Activated gamma-delta T cell treated with anti-CD3 and anti-CD28 coated beads, Interleukin-2, amount 50 U/mL, for 16 hours (primary cell): ENCODE measurements at places on chromosomes 3 and 15.

DNA sequence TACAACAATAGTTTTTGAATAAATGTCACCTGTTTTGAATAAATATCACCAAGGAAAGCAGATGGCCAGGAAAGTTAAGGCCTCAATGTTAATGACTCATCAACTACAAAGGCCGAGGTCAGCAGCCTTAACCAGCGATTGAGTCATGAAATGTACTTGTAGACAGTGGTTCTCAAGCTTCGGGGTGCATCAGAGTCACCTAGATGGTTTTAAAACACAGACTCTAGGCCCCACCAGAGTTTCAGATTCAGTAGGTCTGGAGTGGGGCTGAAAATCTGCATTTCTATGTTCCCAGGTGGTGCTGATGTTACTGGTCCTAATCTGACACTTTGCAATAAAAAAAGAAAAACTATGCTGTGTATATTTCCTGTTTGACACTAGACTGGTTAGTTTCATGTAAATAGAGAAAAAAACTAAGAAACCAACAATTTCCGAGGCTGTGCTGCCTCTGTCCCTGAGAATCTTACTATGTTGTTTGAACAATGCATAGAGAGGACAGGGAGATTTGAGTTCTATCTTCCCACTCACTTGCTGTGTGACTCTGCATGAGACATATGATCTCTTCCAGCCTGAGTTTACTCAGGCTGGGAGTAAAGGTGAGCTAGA lies 9.8 kb downstream of the RAB27A start:
- peak; percentile 51 for DNase-seq

DNA sequence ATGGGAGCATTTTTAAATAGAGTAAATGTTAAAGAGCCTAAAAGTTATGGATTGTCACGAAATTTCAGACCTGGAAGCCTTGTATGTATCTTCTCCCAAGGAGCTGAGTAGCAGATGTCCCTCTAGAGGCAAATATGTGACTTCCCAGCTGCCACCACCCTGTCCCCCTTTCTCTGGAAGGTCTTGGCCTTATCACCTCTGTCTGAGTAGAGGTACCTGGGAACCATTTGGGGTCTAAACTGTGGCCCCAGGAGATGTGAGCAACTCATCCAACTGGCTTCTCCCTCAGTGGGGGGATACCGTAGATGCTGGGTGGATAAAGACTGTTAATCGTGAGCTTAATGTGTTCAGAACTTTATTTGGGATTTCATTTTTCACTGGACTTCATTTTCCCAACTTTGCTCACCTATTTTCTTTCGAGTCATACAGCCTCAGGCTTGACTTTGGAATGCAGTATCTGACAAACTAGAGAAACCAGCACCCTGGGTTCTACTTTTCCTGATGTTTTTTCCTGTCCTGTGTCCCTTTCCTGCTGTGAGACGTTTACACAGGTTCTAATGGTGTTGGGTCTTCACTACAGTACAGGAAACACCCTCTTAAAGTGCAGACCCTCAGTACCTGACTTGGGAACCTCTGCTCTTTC lies 53.3 kb upstream of the CCR4 start:
- no peak for DNase-seq

- DNase-seq, result no peak
These were observed 23.5 kb downstream of the ZXDC start for GRCh38 chr3:126452213-126452612.

- no peak for DNase-seq
These were observed 55.1 kb upstream of the NSMCE3 start for GRCh38 chr15:29324746-29325145.

DNA sequence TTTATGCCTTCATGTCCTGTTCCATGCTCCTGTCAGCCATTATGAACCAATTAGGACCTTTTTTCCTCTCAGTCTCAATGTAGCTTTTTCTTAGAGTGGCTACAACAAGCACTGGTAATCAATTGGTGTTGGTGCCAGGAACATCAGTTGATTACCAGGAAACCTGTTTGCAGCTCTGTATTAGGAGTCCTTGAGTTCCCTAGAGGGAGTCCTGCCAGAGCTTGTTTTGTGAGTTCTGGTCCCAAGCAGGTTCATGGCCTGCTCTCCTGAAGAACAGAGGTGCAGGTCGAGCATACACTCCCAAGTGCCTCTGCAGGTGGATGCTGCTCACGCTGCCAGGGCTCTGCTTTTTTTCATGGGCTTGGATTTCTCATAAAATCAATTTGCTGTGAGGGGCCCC lies 137.9 kb upstream of the PRR23C start:
- no peak for DNase-seq

GRCh38 chr15:93244696-93245660 lies 156.0 kb upstream of the RGMA start:
- DNase-seq, result no peak

DNA sequence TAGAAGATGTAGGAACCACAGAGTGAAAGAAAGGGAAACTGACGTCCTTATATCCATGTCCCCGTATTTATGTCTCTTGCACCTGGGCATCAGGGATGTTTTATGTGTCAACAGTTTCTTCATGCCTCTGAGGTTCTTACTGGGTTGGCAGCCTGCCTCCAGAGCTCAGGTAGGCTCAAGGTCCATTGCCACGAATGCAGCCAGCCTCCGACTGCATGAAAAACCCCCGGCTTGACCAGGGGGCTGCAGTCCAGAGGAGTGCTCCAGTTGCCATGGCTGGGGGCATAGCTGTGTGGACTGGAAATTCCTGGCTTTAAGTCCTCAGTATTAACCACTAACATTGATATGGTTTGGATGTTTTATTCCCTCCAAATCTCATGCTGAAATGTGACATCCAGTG lies 2.8 kb upstream of the CSPG5 start:
- DNase-seq, result no peak

GRCh38 chr15:64022571-64022970 lies 23.7 kb downstream of the DAPK2 start:
- no peak for DNase-seq

- no peak for DNase-seq
These were observed 13.2 kb downstream of the POPDC2 start for GRCh38 chr3:119647171-119647570.

DNA sequence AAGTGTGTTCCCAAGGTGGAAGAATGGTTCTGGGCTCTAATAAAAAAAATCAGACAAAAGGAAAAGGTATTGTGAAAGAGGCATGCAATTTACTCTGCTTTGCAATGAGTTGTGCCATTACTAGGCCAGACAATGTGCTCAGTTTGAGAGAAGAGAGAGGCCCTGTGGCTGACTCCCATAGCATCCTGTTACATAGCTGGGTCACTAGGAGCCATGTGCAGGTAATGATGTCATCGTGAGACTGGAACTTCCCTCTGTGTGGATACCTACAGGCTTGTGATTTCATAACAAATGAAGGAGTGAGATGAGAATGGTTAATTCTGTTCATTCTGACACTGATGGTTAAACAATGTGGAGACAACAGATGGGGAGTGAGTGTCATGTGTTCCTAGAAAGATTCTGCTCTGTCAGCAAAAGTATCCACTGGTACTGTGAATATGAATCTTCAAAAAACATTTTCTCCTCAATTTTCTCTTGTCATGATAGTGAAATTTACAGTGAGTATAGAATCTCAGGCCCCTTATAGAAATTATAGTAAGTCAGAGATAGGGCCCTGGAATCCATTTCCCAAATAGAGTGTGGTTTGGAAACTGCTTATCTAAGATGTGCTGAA lies 648.7 kb upstream of the DPPA4 start:
- no peak for DNase-seq

DNA sequence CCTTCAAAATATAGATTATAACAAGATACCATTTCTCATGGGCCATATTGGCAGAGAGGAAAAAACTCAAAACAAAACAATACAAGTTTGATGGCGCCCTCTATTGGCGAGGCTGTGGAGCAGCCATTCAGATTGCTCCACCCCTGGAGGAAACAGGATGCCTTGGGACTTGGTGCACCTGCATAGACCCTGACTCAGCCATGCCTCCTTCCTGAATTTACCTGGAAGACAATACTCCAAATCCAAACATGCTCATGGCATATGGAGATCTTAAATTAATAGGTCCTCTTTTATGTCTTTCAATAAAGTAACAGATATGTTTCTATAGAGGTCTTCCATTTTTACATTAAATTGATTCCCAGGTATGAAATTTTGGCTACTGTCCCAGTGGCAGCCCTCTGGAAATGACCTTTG lies 90.0 kb downstream of the APBA2 start:
- peak; percentile 57 for DNase-seq

DNA sequence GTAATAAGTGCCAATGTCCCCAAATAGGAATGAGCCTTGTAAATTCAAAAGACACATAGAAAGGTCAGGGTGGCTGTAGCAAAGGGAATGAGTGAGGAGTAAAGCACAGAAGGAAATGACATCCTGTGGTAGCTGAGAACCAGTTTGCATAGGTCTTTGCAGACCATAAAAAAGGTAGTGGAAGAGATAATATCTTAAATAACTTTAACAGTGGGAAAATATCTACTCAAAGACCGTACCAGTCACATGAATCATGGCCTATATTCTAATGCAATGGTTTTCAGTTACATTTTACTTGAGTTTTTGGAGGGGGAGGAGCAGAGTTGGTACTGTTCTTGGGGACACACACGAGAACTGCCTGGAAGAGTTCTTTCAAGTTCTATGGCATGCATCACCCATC lies 297.3 kb upstream of the ADAMTS9 start:
- DNase-seq, result no peak

DNA sequence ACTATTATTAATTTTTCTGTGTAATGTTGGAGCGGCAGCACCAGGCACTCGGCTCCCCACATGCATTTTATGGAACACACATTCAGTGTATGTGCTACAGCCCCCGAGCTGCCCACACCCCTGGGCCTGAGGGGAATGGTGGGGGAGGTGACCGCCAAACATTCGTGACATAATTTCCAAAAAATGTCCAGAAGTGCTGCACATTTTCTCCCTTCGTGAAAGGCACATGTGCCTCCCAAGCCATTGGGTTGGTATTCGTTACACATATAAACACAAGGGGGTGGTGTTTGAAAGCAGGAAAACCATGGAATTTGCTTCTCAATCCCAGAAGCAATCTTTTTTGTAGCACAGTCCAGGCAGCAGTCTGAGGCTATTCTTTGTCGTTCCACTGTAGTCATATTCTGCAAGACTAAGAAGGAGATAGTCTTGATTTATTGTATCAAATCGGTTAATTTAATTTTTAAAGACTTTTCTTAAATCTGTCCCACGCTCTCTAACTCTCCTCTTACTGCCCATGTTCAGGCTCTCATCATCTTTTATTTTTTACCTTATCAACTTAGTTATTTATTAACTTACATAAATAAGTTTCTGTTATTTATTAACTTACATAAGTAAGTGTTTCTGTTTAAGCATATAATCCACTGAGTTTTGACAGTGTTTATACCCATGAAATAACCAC lies 39.2 kb upstream of the POLR2M start:
- no peak for DNase-seq

DNA sequence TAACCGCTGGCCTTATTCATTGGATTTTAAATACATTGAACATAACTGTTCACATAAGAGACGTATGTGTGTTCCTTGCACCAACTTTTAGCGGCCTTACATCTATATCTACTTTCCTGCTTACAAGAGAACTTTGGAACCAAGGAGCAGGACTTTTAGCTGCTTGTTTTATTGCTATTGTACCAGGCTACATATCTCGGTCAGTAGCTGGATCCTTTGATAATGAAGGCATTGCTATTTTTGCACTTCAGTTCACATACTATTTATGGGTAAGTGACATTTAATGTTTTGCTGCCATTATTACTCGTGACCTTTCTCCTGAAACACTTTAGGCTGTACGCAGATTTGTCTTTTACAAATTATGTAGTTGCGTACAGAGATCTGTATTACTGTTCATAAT lies 47.1 kb downstream of the STT3B start:
- no peak for DNase-seq

- DNase-seq, result peak; percentile 9
These were observed 149.1 kb upstream of the CD96 start for GRCh38 chr3:111392894-111393398.

DNA sequence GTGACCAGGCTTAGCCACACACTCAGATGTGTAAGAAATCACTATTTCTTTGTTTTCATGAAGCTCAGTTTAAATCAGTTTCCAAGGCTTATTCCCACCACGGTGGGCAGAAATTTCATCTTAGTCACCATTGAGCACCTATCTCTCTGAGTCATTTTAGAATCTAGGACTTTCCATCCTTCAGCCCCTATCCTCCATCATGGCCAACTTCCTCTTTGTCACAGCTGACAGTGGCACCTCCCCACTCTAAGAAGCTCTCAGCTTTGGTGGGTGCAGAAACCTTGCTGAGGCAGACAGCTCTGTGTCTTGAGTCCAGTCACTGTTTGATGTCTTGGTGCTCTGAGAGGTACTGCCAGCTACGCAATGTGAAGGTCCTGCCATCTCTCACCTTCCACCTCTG lies 32.9 kb downstream of the SNTN start:
- no peak for DNase-seq

DNA sequence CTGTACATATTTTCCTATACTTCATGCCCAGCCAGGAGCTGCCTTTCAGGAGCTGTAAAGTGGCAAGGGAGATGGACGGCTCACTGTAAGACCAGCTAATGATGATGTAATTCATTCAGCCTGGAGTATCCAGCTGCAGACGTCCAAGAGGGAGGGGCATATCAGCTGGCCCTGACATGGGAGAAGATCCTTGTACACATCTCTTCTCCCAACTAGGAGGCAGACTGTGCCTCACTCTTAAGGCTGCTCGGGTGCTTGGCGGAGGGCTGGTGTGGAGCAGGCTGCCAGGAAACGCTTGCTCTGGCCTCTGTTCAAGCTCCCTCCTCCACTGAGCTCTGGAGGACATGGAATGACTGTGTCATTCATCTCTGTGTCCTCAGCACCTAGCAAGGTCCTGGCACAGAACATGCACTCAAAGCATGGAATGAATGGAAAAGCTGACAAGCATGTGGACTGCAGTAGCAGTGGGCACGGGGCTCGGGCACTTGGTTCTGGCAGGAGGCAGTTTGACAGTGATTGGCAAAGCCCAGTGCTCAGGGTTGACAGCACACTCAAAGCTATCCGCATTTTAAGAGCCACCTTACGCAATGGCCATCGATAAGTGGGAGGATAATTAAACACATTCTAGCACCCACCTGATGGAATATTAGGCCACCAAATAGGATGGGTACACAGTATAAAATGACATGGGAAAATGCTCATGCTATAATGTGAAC lies 72.4 kb downstream of the TBC1D2B start:
- DNase-seq, result no peak

GRCh38 chr3:135756106-135756668 lies 209.3 kb upstream of the PPP2R3A start:
- no peak for DNase-seq

DNA sequence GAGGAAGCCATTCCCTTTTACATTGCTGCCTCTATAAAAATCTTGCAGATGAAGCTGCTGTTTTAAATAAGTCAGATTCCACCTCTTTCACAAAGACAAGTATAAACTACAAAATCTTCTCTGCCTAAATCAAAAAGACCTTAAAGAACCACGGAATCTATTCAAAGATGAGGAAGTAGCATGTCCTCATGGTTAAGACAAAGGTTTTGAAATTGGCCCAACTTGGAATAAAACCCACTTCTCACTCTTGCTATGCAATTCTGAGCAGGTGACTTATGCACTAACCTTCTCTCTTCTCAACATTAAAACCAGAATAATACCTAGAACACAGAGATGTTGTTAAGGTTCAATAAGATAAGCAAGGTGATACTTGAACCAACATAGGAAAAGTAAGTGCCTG lies 97.6 kb downstream of the FOXP1 start:
- no peak for DNase-seq

GRCh38 chr15:90523373-90523772 lies 6.3 kb upstream of the CRTC3 start:
- DNase-seq, result no peak

- no peak for DNase-seq
These were observed 114.5 kb downstream of the CD47 start for GRCh38 chr3:107976202-107976800.
